ENCODE measurements at places on chromosomes 3 and 15.

DNA sequence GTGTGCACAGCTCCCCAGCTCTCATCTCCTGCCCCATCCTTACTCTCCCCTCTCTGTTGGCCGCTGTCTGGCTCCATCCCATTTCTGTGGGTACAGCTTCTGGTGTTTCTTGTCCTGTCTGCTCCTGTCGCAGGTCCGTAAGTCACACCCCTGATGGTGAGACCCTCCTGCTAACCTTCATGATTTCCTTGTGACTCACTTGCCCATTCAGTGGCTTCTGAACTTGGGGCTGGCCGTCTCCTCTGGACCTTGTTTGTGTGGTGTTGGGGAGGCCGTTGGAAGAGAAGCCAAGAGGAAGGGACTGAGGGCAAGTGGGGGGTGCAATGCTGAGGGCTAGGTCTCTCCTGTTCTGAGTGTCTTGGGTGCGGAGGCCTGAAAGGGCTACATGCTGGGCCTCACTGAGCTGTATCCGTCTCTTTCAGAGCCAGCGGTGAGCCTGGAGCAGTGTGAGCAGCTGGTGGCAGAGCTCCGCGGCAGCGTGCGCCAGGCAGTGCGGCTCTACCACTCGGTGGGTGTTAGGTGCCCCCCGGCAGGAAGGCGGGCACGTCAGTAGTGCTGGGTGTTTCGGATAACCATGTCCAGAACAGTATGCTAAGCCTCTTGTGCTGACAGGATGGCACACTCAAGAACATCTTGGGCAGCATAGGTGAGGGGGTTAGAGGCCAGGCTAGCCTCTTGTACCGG, 3.7 kb upstream of the JMJD7 start:
- DNase-seq = no peak

DNA sequence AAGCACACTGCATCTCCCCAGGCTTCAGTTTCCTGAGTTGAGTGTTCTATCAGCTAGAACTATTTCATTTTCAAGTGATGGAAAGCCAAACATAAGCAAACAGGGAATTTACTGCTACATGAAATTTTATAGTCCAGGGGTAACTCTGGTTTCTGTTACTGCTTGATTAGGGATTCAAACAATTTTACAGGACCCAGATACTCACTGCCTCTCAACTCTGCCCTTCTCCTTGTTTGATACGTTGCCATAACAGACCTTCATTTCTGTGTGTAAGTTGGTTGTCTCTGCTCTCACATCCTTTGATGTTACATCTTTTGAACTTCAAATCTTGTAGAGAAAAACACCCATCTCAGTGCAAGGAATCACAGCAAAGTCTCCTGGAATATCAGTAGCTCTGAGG, 572.7 kb downstream of the UNC13C start:
- DNase-seq = no peak

DNA sequence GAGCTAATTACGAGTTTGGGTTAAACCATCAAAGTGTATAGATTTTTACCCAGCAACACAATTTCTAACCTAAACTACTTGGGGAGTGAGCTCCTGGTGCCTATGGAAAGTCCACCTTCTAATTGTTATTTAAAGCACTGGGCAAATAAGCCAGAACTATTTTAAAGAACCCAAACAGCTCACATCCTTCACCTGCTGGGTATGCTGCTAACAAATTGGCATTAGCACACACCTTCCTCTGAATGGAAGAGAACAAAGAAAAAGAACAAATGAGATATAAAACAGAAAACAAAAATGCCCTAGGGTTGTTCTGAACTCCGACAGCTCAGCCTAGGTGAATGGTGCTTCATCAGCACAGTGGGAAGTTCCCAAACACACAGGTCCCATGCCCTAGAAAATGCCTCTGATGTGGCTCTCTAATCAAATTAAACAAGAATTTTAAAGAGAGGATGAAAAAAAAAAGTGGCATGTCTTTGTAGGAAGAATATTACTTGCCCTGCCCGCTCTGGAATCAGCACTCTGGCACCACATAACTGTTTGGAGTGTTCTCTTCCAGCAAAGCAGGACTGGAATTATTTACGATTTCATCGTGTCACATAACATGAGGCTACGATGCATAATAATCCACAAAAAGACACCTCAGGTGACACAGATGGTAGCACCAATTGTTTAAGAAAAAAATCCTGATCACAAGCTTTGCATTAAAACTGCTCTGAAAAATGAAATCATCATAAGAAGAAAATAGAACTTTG, 334.4 kb downstream of the GBE1 start:
- DNase-seq = no peak

GRCh38 chr15:38002883-38003477, 68.5 kb downstream of the TMCO5A start:
- peak; percentile 58 for DNase-seq

DNA sequence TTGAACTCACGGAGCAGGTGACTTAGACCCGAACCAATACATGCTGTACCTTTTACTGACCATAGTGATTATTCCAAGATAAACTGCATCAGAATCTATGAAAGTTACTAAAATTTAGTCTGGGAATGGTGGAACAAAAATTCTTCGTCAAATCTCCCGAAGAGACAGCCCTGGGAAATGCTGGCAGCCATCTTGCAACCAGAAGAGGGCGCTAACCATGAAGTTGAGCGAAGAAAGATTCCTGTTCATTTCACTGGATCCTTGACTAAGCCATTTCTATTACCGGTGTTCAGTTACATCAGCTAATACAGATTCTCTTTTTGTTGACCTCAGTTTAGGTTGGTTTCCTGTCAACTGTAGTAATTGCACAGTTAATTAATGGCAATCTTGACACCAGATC, 199.6 kb downstream of the SLC9A9 start:
- DNase-seq = no peak

DNA sequence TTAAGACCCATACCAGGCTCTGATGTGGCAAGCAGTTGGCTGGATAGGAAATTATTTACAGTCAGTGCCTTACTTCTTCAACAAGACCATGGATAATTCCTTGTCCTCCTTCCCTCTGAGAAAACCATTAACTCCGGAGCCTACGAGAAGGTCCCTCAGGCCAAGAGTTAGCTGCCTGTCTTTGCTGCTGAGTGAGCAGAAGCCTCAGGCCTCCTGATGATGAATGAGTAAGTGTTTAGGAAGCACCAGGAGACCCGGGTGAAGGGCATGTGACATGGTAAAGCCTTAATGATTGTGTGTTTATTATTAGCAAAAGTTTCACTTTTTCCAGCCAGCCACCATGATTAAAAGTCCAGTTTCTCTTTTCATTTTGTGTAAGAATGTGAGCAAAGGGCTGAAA, 174.9 kb upstream of the TOPAZ1 start:
- DNase-seq = no peak

- DNase-seq = no peak
These were observed 36.4 kb downstream of the DNAJB8 start for GRCh38 chr3:128430301-128430700.

DNA sequence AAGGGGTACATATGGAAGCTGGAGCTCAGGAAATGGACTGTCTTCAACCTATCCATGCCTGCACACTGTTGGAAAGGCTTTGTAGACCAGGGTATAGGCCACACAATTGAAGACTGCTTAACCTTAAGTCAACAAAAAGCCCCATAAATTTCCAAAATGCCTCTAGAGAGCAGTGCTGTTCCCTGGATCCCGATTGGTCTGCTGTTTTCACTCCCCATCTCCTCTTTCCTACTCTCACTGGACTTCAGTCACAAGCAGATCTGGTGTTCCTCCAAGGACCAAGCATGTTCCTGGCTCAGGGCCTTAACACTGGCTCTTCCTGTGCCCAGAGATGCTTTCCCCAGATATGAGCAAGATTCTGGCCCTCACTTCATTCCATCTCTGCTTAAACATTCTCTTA, 22.8 kb upstream of the LRRC34 start:
- DNase-seq = no peak

DNA sequence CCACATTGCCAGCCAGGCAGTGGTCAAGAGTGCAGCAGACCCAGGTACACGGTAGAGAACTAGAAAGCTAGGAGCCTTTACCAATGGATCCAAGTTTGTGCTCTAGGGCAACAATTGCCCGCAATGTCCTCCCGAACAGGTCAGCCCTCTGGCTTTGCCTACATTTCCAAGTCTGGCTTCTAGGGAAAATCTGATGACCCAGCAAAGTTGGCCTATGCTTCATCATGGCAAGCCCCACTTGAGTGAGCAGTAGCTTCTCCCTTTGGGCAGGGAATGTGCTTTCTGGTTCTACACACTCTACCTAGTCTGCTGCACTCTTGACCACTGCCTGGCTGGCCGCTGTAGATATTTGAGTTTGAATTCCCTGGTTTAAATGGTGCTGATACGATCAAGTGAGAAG, 361.6 kb upstream of the NR2F2 start:
- DNase-seq = no peak

DNA sequence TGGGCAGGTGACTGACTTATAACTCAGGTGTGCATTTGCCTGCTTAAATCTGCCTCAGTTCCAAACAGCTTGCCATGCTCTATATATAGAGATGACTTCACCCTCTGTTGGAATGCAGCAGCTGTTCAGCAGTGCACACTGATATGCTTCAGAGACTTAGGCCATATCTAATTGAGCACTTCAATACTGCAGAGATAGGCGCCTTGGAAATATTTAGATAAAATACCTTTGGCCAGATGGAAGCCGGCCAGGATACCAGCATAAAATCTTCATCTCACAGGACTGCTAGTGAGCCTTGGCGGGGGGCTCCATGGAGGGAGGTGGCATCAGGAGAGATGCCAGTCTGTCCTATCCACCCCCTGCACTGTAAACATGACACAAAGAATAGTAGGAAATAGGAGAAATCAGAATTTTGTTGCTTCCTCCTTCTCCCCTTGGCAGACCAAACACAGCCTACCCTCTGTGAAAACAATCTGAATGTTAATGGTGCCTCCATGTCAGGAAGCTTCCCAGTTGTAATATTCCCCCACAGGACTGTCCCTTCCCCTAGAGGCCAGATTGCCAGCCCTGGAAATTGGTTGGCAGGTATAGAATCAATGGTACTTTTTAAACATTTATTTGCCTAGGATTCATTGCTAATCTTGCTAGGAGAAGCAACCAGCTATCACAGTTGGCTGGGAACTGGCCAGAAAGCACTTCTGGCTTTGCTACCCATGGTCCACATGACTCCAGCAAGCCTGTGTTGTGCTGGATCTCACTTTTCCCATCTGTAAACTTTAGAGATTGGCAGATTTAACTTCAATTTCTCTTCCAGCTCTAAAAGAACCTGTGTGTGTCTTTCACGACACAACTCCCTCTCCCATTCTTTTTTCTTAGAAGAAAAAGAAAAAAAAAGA, 215.5 kb upstream of the KCNMB2 start:
- no peak for DNase-seq

- DNase-seq = no peak
These were observed 685.7 kb downstream of the MECOM start for GRCh38 chr3:168977716-168978374.

DNA sequence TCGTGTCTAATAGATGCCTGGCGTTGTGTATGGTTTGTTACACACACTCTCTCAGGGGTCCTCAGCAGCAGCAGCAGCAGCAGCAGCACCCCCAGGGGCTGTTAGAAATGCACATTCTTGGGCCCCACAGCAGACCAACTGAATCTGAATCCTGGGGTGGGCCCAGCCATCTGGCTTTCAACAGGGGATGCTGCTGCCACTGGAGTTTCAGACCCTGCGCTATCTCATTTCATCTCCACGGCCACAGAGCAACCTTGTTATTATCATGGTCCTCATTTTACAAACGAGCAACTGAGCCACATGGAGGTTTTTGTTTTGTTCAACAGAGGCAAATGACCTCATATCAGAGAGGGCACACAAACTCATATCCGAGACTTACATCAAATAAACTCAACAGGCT, 47.7 kb downstream of the MGLL start:
- DNase-seq = no peak

- DNase-seq = peak; percentile 21
These were observed 682.6 kb downstream of the ROBO1 start for GRCh38 chr3:79085171-79085570.

- no peak for DNase-seq
These were observed 1.0 kb upstream of the CCR5 start for GRCh38 chr3:46369675-46370132.

DNA sequence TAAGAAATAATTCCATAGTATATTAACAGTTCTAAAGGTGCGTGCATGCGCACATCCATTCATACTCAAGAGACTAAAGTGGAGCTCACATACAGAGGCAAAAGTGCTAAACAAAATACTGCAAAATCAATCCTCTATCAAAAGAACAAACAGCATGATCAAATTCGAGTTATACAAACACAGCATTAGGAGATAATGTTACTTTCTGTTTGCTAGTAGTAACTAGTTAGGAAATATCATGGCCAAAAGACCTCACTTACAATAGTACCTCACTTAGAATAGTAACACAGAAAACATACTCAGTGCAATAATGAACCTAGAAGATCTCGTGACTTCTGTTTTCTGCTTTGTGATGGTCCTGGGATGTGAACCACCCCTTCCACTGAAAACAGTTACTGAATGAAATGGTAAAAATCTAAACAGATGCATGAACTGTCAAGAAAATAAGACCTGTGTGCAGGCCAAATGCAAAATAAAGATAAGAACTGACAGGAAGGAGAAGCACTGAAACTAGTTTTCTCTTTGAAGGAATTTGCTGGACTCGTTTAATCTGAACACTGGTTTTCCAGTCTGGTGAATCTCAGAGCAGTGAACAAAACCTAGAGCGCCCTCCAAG, 20.9 kb upstream of the CEMIP start:
- no peak for DNase-seq

GRCh38 chr3:4614927-4615326, 121.8 kb downstream of the ITPR1 start:
- DNase-seq = no peak

- DNase-seq = no peak
These were observed 265.1 kb upstream of the ALCAM start for GRCh38 chr3:105101603-105102002.

- DNase-seq = no peak
These were observed 468.9 kb upstream of the WNT5A start for GRCh38 chr3:55955891-55956477.

DNA sequence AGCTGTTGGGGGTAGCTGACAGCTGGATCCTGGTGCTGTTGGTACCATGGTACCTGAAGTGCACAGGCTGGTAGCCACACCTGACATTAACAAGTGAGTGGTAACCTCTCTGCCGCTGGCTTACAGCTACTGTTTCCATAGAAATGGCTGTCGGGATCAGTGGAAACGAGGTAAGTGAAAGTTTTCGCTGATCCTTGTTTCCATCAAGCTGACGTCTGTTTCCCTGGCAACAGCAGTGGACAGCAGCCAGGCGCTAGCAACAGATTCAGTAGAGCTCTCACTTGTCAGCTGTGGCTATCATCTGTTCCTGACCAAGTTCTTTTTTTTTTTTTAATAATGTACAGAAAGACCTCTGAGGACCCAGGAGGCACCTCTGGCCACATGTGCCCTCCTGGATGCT, 166.2 kb downstream of the CHDH start:
- DNase-seq = no peak

Data from fibroblast of skin of left quadriceps (primary cell).